ENCODE measurements at places on chromosomes 6 and 20. TPM values are rescaled to one million over a fixed set of nuclear protein-coding genes. Genes with fewer than 3 reads are reported as not detected.

Gene DEF6
- polyA plus RNA-seq = 183 TPM

GRCh38 chr20:33621717-33622400 is 40.3 kb upstream of the C20orf144 start:
- no peak for DNase-seq

Gene TPBG
- polyA plus RNA-seq = 2.0 TPM

DNA sequence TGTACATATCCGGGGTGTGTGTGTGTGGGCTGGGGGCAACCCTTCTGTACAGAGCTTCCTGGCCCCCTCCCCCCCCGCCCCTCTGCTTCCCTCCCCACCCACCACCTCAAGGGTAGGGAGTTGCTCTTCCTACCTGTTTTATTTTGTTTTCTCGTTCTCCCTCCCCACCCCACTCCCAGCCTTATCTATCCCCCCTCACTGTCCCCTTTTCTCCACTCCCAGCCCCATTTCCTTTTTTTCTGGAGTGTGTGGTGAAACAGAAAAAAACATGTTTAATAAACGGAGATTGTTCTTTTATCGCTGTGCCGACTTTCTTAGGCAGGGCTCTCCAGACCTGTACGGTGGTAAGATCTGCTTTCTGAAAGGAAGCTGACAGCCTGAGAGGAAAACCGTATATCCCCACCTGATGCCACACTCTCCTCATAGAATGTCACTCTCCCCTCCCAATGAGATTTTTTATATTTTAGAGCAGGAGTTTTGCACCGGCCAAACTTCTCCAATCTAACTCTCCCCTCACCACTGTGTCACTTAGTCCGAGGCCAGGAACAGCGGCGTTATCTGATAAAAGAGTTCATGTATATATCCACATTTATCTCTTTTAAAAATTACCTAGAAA is 875 bp upstream of the ZBTB9 start:
- DNase-seq = no peak

DNA sequence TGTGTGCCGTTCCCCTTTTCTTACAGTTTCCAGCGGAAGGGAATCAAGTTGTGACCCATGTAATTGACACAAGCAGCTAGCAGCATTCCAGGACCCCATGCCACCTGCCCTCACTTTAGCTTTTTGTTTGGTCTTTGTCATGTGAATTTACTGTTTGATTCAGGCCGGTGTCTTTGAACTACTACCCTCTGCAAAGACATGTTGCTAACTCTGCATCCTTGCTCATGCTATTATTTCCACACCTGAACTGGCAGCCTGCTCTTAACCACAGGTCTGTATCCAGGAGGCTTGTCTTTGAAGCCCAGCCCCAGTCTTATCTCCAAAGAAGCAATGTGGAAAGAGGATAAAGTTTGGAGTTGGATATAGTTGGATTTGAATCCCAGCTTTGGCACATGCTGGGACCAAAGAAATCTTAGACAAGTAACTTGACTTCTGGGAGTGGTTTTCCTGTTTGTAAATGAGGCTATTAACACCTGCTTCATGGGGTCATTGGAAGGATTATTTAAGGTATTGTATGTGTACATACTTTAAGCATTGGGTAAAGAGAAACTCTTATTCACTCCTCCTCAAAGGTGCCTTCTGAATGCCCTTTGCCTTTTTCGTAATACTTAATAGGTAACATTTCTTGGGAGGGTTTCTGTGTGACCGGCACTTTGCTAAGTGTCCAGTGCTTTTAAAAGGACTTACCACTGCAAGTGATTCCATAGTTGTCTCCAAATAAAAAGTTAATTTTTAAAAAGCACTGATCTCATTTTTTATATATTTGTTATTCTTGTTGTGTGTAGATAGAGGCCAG is 52.4 kb downstream of the RALY start:
- no peak for DNase-seq

GRCh38 chr6:43290905-43291355 is 7.1 kb upstream of the SLC22A7 start:
- no peak for DNase-seq

- DNase-seq = no peak
Observed at GRCh38 chr20:13525225-13525940, 113.3 kb downstream of the TASP1 start.

GRCh38 chr20:13800728-13801134 is 15.9 kb downstream of the NDUFAF5 start:
- no peak for DNase-seq

Gene QKI
- 27.5 TPM for polyA plus RNA-seq

Gene MPIG6B
- polyA plus RNA-seq = 0.08 TPM

DNA sequence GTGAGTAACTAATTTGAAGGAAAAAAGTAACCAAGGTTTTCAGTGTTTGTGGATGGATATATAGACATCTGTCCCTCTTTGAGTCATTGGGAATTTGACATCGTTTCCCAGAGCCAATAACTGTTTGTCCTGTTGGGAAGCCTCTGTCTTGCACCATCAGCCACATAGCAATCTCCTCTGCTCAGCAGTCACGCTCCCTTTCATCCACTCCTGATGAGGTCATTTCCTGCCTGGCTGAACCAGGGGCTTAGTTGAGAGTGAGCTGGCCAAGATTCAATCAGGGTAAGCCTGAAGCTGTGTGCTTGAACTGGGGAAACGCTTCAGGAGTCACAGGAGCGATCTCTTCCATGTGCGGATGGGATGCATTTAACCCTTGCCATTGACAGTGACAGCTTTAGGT is 121.5 kb upstream of the FOXQ1 start:
- DNase-seq = no peak

DNA sequence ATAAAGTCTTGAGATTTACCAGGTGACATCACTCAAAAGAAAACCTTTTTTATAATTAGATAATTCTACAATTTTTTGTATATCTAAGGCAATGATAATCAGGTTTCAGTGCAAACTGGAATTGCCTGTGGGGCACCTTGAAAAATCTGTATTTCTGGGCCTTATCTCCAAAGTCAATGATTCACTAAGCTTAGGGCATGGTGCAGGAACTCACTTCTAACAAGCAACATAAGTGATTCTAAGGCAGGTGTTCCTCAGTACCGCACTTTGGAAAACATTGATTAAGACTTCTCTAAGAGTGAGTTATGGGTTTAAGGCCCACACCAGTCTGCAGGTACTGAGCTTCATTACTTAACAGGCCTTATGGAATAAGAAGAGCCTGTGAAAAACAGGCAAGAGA is 115.3 kb downstream of the COL12A1 start:
- DNase-seq = no peak

Gene STX11
- 16.7 TPM for polyA plus RNA-seq

- no peak for DNase-seq
Observed at GRCh38 chr6:147117011-147117410, 87.2 kb upstream of the STXBP5 start.

DNA sequence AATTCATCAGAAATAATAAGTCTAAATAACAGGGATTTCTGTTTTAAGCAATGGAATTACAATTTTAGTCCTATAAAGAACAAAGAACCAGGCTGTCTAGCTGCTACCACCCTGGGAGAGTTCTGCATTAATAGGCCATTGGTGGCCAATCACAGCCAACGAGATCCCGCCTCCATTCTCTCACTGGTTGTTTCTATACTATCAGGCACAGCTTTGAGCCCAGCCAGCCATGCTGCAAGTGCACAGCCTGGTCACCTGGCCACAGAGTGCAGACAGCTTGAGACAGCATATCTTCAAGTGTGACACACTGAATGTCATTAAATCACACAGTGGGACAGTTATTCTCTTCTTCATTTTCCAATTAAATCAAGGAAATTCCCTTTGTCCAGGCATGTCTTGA is 16.1 kb upstream of the RAB22A start:
- DNase-seq = no peak

Data from CD8-positive, alpha-beta memory T cell (primary cell).